Effector memory CD8-positive, alpha-beta T cell (primary cell): ENCODE measurements at places on chromosomes 1 and 21.

GRCh38 chr1:155608888-155609225 lies 1.2 kb upstream of the MSTO1 start:
- DNase-seq, result no peak

DNA sequence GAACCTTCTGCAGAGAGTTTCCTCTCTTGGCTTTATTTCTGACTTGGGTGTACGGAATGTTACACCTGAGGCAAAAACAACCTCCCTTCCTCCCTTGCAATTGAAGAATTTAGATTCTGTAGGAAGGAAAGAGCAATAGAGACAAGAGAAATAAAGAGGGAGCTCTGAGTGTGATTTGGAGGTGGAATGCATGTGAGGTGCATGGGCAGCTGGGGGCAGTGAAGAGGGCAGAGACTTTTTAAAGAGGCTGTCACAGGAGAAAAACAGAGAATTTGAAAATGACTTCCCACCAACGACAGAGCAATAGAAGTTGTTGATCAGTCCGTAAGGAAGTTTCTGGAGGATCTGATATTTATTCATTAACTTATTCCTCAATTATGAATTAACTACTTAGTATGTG lies 172.0 kb upstream of the B3GALT2 start:
- DNase-seq, result no peak

- DNase-seq, result no peak
Observed at GRCh38 chr1:16882986-16883385, 12.8 kb upstream of the RNU1-2 start.

- DNase-seq, result no peak
Observed at GRCh38 chr1:12461754-12462153, 156.3 kb downstream of the DHRS3 start.

DNA sequence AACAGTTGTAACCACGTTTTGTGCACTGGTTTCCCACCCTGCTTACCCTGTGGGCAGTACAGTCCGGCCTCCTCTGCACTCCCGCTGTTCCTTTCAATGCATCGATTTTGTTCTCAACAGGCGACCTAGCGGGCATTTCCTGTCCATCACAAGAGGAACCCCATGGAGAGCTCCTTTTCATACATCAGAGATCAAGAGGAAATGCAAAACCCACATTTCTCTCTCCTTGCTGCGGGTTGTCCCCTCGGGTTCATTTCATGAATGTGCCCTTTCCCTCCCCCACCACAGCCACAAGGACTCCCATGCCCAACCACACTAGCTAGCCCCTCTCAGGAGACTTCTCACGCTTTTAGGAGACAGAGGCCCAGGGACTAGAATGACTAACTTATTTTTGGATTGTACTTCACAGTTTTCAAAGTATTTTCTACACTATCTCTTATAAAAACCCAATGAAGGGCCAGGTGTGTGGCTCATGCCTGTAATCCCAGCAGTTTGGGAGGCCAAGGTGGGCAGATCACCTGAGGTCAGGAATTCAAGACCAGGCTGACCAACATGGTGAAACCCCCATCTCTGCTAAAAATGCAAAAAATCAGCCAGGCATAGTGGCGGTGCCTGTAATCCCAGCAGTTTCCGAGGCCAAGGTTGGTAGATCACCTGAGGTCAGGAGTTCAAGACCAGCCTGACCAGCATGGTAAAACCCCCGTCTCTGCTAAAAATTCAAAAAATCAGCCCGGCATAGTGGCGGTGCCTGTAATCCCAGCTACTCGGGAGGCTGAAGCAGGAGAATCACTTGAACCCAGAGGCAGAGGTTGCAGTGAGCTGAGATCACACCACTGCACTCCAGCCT lies 18.4 kb downstream of the ATP1A4 start:
- no peak for DNase-seq

GRCh38 chr1:212288615-212289014 lies 3.4 kb downstream of the PPP2R5A start:
- no peak for DNase-seq

DNA sequence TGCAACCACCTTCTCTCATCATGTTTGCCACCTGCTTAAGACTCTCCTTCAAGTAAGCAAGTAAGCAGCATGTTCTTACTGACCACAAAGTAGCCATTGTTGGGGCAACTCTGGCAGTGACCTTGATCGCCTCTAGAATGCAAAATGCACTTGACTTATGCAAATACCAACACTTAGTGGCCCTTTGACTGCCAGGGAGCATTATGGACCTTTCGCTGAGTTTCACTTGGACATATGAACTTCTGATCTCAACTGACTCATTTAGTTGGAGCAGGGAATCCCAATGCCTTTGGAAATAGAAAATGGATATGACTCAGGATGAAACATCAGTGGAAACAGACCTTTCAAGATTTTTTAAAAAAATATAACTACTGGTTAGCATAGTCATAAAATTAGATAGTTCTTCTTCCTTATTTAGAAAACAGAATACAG lies 6.1 kb upstream of the PLA2G5 start:
- no peak for DNase-seq

- DNase-seq, result no peak
Observed at GRCh38 chr1:210402560-210402959, 73.9 kb downstream of the HHAT start.

- DNase-seq, result no peak
Observed at GRCh38 chr21:43797415-43797814, 8.0 kb downstream of the RRP1 start.

DNA sequence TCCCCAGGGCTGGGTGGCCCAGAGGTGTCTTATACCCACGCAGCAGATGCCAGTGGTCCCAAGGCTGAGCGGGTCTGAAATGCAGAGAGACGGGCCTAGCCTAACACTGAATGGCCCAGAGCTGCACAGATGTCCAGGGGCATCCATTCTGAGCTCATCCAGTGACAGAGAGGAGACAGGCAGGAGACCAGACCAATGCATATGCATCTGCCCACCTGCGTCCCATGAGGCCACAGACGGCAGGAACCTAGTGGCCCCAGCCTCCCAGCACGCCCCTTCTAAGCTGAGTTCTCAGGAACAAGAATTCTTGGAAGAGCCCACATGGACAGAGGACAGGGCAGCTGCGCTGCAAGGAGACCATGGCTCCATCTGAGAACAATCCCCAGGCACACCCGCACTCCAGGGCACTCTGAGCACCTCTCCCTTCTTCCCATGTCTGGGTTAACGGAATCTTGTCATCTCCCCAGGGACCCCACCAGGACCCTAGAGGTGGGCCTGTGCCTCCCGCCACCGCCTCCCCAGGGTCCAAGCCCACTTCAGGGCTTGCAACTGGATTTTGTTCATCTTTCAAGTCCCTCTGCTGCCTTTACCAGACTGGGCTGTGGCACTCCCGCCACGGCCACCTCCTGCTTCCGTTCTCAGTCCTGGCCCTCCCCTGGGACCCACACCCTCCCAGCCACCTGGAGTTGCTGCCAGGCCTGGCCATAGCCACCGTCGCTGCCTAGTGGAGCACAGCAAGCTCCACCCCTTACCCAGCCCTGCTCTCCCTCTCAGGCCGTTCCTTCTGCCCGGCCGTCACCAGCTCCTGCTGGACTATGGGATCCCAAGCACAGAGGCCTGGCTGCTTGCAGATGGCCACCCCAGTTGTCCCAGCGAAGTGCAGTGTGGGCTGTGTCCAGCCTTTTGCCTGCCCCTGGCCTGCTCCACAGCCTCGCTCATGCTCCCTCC lies 3.3 kb downstream of the WNT3A start:
- no peak for DNase-seq

GRCh38 chr21:28439788-28440187 lies 552.9 kb downstream of the LTN1 start:
- DNase-seq, result no peak

GRCh38 chr1:204574016-204574864 lies 58.0 kb downstream of the MDM4 start:
- DNase-seq, result no peak

DNA sequence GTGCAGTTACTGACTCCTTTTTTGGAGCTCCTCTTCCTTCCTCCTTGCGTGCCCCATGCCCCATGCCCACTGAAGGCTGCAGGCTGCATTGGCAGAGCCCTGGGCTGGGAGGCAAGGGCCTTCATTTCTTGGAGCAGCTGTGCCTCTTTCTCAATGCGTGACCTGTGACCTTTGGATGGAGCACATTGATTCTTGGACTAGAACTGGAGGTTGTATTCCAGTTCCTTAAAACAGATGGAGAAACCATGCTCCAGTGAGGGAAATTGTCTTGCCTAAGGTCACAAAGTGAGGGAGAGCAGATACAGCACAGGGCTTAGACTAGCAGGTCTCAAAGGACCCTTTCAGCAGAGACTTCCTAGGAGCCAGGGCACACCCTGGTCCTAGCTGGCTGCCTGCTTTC lies 9.0 kb downstream of the TMEM269 start:
- no peak for DNase-seq

GRCh38 chr1:59309392-59309791 lies 12.5 kb downstream of the FGGY start:
- no peak for DNase-seq

GRCh38 chr1:27626031-27626935 lies 8.7 kb downstream of the FGR start:
- DNase-seq, result no peak

GRCh38 chr1:181496759-181497158 lies 13.4 kb downstream of the CACNA1E start:
- DNase-seq, result no peak

GRCh38 chr1:230589951-230590350 lies 52.3 kb upstream of the COG2 start:
- no peak for DNase-seq

GRCh38 chr21:33988237-33989017 lies 72.8 kb upstream of the ATP5PO start:
- DNase-seq, result no peak

GRCh38 chr1:32761253-32761877 lies 55.8 kb downstream of the YARS1 start:
- no peak for DNase-seq

DNA sequence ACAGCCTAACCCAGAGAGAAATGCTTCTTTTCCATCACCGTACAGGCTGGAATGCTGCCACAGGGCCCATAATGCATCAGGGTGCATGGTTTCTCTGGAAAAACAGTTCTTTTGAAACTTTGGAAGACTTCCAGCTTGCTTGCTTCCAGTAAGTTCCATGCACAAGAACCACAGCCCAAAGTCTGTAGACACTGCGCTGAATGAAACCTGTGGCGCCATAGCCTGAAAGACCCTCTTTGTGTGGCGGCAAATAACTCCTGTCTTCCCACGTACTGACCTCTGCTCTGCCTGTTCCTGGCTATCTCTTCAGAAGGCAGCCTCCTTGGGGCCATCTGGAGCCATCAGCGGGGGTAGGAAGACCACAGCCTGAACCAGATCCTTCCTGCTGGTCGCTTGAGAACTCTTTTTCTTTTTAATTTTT lies 15.1 kb downstream of the MIIP start:
- DNase-seq, result no peak

GRCh38 chr1:95233319-95233736 lies 682 bp upstream of the RWDD3 start:
- DNase-seq, result no peak

GRCh38 chr1:118949315-118949714 lies 38.8 kb downstream of the TBX15 start:
- DNase-seq, result no peak

- no peak for DNase-seq
Observed at GRCh38 chr1:69185378-69185777, 382.3 kb upstream of the LRRC7 start.

DNA sequence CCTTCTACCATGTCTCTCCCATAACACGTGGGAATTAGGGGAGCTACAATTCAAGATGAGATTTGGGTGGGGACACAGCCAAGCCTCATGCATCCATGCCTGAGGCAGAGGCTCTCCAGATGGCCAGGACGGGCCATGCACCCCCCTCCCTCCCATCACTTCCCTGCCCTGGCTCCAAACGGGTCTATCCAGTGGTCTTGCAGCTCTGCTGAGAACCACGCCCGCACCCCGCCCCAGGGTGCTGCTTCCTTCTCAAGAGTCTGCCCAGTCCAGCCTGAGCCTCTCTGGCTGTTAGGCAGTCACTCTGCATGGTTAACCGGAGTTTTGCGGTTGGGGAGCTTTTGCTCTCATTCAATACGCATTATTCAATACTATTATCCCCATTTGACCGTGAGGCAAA lies 131.5 kb upstream of the TMEM51 start:
- no peak for DNase-seq

GRCh38 chr1:101203820-101204540 lies 32.8 kb upstream of the S1PR1 start:
- DNase-seq, result no peak

- no peak for DNase-seq
Observed at GRCh38 chr1:169027607-169028320, 78.7 kb upstream of the ATP1B1 start.

DNA sequence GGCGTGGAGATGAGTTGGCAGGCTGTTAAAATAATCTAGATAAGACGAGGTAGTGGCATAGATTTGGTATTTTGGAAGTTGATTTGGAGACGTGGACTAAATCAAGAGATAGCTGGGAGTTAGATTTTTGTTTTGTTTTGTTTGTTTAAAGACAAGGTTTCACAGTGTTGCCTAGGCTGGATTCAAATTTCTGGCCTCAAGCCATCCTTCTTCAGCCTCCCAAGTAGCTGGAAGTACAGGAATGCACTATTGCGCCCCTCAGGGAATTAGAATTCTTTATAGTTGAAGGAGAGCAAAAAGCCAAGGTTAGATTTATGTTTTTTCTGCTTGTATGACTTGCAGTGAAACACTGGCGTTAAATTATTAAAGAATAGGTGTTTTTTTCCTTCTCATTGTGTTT lies 22.3 kb upstream of the SNRPE start:
- DNase-seq, result no peak

- DNase-seq, result no peak
Observed at GRCh38 chr1:154735804-154736168, 127.8 kb upstream of the ADAR start.

DNA sequence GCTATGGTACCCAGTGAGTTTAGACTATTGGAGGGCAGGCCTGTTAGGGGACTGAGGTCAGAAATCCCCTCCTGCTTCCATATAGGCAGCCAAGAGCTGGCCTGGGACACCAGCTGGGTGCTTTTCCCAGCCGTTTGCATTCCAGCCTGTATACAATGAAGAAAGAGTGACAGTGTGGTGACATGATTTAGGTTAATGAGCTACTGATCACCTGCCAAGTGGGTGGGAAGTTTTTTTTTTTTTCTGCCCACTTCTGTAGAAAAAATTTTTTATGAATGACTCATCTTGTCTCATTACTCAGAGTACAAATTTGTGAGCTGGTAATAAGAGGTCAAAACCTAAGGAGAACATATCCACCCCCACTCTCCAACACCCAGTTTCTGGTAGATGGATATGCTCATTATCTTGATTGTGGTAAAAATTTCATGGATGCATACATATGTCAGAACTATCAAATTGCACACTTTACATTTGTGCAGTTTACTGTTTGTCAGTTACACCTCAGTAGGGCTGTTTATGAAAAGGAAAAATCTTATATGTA lies 16.4 kb upstream of the CGN start:
- no peak for DNase-seq

GRCh38 chr1:80155371-80155770 lies 1148.8 kb upstream of the ADGRL4 start:
- DNase-seq, result no peak

DNA sequence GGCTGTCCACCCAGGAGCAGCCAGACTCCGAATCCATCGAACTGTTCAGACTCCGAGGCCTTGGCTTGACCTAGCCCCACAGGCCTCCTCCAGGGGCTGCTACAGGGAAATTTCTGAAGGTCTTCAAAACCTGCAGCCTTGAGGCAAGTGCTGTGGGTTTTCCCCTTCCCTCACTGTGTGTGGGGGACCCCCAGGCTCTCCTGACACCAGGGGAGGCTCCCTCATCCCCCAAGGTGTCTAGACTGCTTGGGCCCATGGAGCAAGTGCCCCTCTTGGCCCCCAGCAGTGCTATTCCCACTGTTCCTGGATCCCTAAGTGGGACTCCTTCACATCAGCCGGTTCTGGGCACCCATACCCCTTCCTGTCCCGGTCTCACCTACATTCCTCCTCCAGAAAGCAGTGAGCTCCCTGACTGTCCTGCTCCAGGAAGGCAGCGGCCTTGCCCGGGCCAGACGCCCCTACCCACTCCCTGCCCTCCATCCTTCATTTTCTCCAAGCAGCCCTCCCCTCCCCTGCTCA lies 814 bp downstream of the PAQR7 start:
- DNase-seq, result no peak
